ENCODE measurements at places on chromosomes 6 and 20.

DNA sequence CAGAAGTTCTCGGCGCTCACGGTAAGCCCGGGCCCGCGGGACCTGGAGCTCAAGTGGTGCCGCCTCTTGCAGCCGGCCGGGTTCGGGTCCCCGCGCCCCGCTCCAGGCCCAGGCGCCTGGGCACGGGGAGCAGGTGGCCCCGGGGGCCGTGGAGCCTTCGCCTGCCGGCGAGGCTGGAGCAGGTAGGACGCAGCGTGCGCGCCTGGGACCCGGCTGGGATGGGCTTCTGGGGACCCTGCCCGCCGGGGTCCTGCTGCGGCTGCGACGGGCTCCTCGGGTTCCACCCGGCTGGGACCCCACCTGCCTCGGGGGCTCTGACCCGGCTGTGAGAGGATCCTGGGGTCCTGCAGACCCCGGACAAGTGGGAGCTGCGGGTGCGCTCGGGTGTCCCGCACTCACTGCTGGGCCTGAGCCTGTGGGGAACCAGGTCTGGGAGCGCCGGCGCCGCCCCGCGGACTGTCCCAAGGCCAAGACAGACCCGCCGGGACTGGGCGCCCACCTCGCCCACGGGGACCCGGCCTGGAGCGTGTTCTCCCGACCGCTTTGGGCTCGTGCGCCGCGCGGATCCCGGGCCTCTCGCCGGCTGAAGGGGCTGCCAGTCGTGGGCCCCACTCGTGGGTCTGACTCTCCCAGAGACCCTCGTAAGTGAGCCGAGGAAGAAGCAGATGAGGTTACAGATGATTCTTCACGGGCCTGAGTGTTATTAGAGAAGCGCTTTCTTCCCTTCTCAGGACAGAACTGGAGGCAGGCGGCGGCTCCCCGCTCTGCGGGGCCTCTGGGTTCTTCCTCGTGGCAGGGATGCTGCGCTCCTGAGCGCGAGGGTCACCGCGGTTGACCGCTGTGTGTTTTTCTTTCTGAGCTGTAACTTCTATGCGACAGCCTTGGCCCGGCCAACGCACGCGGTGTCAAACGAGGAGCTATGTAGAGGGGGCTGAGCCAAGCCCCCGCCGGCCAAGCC, 729 bp downstream of the SMOC2 start:
- DNase-seq, result no peak

DNA sequence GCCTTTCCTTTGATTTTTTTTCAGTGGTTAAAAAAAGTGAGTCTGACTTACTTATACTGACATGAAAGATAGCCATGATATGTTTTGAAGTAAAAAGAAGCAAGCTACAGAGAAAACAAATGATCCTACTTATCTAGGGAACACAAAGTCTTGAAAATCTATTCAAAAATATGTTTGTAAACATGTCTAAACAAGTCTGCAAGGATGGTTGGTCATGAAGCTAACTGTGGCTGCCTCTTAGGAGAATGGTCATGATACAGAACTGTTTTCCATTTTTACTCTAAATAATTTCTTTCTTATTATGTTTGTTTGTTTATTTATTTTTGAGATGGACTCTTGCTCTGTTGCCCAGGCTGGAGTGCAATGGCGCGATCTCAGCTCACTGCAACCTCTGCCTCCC, 21.5 kb downstream of the FERMT1 start:
- DNase-seq, result no peak

DNA sequence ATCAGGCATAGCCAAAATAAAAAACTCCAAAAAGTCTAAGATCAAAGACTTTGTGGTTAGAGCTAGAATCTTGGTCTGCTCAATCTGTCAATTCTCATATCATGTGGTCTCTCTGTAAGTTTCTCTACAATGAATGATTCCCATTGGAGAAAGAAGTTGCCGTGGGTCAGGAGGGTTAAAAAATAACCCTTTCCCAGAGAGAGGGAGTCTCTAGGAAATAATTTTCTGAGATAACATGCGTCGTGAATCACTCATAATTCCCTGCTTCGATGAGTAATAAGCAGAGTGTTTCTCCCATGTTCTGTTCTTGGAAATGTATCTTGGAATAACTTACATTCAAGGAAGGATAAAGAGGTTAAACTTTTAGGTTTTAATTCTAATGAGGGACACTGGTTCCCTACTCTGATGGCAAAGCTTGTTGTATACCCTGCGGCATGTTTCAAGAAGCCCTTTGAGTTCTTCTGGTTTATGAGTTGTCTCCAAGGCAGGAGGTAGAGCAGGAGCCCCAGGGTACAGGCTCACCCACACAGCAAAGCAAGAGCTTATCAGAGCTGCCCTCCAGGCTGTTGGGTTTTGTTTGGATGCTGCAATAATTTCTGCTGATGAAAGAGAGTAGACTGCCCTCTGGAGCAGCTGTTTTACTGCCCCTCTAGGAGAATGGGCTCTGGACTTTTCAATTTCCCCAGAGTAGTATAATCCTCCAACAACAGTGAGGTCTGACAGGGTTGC, 599.1 kb downstream of the QKI start:
- DNase-seq, result no peak

DNA sequence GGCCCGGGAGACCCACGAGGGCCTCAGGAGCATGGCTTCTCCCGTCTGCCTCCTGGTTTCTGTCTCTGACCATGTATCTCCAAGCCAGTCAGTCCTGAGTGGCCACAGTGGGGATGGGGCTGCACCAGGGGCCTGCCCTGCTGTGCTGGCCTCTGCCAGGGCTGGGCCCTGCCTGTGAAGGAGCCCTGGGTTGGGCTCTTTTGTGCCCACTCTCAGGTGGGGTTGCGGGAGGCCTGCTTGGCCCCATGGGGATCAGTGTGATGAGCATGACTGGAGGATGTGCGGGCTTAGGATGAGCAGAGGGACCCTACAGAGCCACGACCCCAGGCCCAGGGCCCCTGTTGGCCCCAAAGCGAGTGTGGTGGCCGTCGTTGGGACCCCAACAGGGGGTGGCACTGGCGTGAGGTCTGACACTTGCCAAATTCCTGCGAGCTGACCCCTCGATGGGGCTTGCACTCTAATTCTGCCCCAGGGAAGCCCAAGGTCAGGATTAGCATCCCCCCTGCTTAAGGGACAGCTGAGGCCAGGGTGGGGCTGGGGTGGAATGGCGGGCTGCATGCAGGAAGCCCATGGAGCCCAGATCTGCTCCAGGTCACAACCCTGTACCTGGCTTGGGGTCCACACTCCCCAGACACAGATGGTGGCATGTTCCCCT, 90.0 kb upstream of the BHLHE23 start:
- DNase-seq, result no peak

DNA sequence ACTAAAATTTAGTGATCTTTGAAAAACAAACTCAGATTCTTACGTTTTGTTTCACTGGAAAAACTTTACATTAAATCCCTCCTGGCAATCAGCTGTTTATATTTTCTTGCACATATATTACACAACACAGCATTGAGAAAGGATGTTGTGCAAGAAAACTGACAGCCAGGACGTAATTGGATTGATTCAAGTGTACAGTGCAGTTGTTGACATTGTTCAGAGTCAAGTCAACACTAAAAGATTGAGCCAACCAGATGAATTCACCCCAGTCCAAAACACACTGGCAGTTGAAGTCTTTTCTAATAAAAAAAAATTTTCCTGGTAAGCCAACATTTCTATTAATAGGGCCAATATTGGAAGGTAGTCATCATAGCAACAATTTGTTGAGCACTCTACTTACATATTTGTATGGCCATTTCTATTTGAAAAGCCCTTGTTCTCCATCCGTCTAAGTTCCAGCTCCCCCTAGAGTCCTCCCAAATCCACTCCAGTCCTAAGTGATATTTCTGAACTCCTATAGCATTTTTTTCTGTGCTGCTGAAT, 20.9 kb upstream of the VNN1 start:
- no peak for DNase-seq

DNA sequence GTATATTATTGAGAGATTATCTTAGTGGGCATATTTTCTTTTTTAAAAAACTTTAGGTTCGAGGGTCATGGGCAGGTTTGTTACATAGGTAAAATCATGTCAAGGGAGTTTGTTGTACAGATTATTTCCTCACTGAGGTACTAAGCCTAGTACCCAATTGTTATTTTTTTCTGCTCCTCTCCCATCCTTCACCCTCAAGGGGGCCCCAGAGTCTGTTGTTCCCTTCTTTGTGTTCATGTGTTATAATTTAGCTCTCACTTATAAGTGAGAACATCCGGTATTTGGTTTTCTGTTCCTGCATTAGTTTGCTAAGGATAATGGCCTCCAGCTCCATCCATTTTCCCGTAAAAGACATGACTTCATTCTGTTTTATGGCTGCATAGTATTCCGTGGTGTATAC, 247.9 kb upstream of the RAB32 start:
- no peak for DNase-seq

DNA sequence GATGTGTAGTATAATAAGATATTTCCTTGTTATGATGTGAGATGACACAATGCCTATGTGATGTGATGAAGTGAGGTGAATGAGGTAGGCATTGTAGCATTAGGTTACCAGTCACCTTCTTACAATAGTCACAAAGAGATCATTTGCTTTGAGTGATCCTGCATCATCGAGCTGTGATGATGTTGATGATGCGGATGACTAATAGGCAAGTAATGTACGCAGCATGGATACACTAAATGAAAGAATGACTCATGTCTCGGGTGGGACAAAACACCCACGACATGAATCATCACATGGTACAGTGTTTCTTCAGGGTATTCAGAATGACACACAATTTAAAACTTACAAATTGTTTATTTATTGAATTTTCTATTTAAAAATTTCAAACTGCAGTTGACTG, 806.3 kb upstream of the GJE1 start:
- peak; percentile 68 for DNase-seq

All from stimulated activated naive CD8-positive, alpha-beta T cell treated with anti-CD3 and anti-CD28 coated beads, Interleukin-15, amount 100 ng/mL, for 72 hours (primary cell).